ENCODE measurements at places on chromosomes 3 and 15. TPM values are rescaled to one million over a fixed set of nuclear protein-coding genes. Genes with fewer than 3 reads are reported as not detected.

Gene COL6A5
- total RNA-seq: not detected

Gene GXYLT2
- total RNA-seq: not detected

Gene IQCH
- total RNA-seq: 0.98 TPM

Gene MEX3B
- total RNA-seq: 0.73 TPM

Gene BTLA
- 16.2 TPM for total RNA-seq

Gene NR2E3
- total RNA-seq: not detected

Gene MAP1A
- 3.0 TPM for total RNA-seq

Gene RARRES1
- not detected for total RNA-seq

Gene SUCNR1
- total RNA-seq: not detected

Gene RSL24D1
- 79.1 TPM for total RNA-seq

Gene EEF1AKMT4
- 4.1 TPM for total RNA-seq

Gene MELTF
- total RNA-seq: 3.3 TPM

Gene SI
- not detected for total RNA-seq

Gene CPA3
- total RNA-seq: not detected

Gene SLC51B
- not detected for total RNA-seq

Gene UROC1
- not detected for total RNA-seq

Gene CLDN16
- total RNA-seq: not detected

Gene ZPLD1
- total RNA-seq: not detected

Gene SLC22A14
- not detected for total RNA-seq

Gene PCCB
- 34.5 TPM for total RNA-seq

Gene TP63
- 0.58 TPM for total RNA-seq

Gene SCN5A
- not detected for total RNA-seq

Gene IL12A
- 0.63 TPM for total RNA-seq

Gene PAQR5
- not detected for total RNA-seq

Gene LPP
- 57.1 TPM for total RNA-seq

Gene PIK3R4
- 30.6 TPM for total RNA-seq

Gene HDC
- not detected for total RNA-seq

Gene CDAN1
- 39.2 TPM for total RNA-seq

Gene MYLK
- 0.50 TPM for total RNA-seq

Gene BCHE
- total RNA-seq: not detected

Gene B3GNT5
- total RNA-seq: 1.3 TPM

Gene CACNA2D2
- 1.1 TPM for total RNA-seq

Gene SERINC4
- 0.30 TPM for total RNA-seq

Gene FOXL2NB
- not detected for total RNA-seq

Gene ATP2B2
- total RNA-seq: not detected

Gene ZDHHC23
- 3.0 TPM for total RNA-seq

Gene WDR6
- 154 TPM for total RNA-seq

Gene CLRN1
- not detected for total RNA-seq

Gene ACAN
- total RNA-seq: not detected

All from activated CD8-positive, alpha-beta memory T cell treated with anti-CD3 and anti-CD28 coated beads, Interleukin-2, amount 10 ng/mL, durations not matched to agents 7 days and 5 days (primary cell).